ENCODE measurements at places on chromosomes 12 and 14. TPM values are rescaled to one million over a fixed set of nuclear protein-coding genes. Genes with fewer than 3 reads are reported as not detected.
A peak's percentile ranks its signal among the peaks of the same experiment; 100 is the strongest.

DNA sequence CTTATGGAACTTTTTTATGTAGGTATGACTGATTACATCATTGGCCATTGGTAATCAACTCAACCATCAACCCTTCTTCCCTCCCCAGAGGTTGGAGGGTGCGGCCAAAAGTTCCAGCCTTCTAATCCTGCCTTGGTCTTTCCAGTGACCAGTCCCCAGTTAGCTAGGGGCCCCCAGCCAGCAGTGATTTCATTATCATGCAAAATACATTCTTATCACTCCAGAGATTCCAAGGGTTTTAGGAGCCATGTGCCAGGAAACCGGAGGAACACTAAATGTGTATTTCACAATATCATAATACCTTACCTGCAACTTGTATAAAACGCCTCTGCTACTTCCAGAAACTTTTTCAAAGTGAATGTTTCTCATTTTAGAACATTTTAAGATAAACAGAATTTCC is 181.5 kb upstream of the PELI2 start:
- no peaks in the 10 kb centered on the region for H3K27me3 ChIP-seq
- no peak overlapping the region for H3K4me3 ChIP-seq
- H3K36me3 ChIP-seq: no peaks in the 10 kb centered on the region
- H3K4me1 ChIP-seq: peaks cover 10% of the 10 kb centered on the region

DNA sequence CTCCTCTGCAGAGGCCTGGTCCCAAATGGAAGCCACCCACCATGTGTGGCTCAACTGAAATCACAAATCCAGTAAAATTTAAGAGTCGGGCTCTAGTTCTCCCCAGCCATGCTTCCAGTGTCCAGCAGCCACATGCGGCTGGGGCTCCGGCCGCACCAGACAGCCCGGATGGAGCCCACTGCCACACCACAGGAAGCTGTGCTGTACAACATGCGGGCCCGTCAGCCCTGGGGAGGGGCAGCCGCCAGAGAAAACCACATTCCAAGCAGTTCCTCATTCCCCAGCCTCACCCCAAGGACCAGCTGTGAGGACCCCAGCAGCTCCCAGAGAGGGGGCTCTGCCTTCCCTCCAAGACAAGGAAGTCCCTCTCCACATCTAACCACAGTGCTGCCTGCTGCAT is 135.0 kb downstream of the NCOR2 start:
- H3K36me3 ChIP-seq: peaks cover 59% of the 10 kb centered on the region
- no peaks in the 10 kb centered on the region for H3K27me3 ChIP-seq
- no peak for DNase-seq
- peak overlapping the region; percentile 52 for H3K27ac ChIP-seq
- peaks cover 14% of the 10 kb centered on the region for H3K4me1 ChIP-seq
- no peak overlapping the region for H3K4me3 ChIP-seq

DNA sequence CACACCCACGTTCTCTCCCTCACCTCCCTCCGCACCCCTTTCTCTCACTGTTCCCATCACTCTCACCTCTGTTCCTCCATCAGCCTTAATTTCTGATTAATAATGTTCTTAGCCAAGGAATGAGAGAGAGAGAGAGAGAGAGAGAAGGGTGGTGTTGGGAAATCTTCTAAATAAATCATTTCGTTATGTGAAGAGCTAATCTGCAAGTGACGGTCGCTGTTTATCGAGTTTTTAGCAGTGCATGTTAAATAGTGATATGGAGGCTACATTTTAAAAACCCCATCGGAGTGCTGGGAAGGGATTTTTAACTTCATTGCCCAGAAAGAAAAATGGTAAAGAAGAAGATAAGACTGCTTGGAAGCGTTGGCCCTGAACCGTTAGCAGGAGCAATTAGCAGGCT is 203.3 kb upstream of the LHX5 start:
- H3K4me1 ChIP-seq: no peaks in the 10 kb centered on the region
- H3K4me3 ChIP-seq: no peak overlapping the region
- DNase-seq: no peak
- H3K27me3 ChIP-seq: peaks cover 4% of the 10 kb centered on the region
- H3K27ac ChIP-seq: no peak overlapping the region
- H3K36me3 ChIP-seq: no peaks in the 10 kb centered on the region

DNA sequence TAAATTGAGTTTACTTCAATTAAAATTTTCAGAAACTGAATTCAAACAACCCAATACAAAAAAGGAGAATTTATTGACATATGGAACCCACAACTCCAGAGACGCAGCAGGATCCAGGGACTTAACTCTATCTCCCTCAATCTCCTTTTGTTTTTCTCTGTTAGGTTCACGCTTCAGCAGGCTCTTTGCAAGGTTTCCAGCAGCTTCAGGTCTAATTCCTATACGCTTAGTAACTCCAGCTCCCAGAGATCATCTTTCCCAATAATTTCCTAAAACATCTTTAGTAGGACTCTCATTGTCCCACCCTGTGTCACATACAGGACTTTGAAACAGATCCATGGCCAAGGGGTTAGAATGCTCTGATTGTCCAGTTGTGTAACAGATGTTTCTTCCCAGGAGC is 175.2 kb downstream of the RMST start:
- no peak overlapping the region for H3K27ac ChIP-seq
- H3K4me3 ChIP-seq: no peak overlapping the region
- no peaks in the 10 kb centered on the region for H3K36me3 ChIP-seq
- no peaks in the 10 kb centered on the region for H3K27me3 ChIP-seq
- no peak for DNase-seq

DACT1 gene
- 2.9 TPM for total RNA-seq

Measured in stomach (tissue), 19 donors.